ENCODE measurements at places on chromosomes 13 and 19.
A peak's percentile ranks its signal among the peaks of the same experiment; 100 is the strongest.

GRCh38 chr13:35953537-35954206 is 177.5 kb downstream of the DCLK1 start:
- peak; percentile 89 for DNase-seq

DNA sequence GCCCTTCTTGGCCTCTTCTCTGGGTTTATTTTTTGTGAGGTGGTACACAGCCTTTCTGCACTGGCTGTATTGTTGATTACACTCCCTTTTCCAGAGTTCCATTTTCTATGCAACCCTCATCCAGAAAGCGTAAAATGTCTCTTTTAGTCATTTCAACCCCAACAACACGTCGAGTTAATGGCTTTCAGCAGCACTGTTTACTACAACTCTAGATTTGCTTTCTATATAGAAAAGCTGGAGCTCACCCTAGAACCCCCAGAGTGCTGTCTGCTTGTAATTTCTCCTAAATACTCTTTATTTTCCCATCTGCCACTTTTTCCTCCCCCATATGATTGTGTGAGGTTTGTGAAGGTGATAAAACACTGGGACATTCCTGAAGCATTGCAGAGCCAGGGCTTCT is 148.9 kb upstream of the TMTC4 start:
- no peak for DNase-seq

- no peak for DNase-seq
These were observed 8.0 kb upstream of the KRTDAP start for GRCh38 chr19:35498220-35498619.

DNA sequence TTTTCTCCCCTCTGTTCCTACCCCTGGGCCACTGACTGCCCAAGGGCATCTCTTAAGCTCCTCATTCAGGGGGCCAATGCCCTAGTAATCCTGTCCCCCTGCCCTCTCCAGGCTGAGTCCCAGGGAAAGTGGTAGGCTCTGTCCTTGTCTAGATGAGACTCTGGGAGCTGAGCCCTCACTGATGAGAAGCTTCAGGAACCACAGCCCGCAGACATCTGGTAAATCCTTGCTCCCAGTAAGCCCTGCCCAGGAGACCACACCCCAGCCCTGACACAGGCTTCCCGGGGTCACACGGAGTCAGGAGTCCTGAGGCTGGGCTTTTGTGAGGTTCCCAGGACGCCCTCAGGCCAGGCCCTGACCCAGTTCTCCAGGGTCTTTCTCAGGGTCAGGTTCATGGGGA is 1.9 kb downstream of the CEACAM4 start:
- DNase-seq, result no peak

- no peak for DNase-seq
These were observed 525.1 kb upstream of the NBEA start for GRCh38 chr13:34416971-34417380.

GRCh38 chr13:44876782-44877324 is 112.4 kb downstream of the NUFIP1 start:
- DNase-seq, result no peak
